Anterior cingulate cortex (tissue), 58 donors: ENCODE measurements at places on chromosomes 1 and 21.

- no peak for DNase-seq
These were observed 1.7 kb upstream of the PRDM16 start for GRCh38 chr1:3067301-3067670.

DNA sequence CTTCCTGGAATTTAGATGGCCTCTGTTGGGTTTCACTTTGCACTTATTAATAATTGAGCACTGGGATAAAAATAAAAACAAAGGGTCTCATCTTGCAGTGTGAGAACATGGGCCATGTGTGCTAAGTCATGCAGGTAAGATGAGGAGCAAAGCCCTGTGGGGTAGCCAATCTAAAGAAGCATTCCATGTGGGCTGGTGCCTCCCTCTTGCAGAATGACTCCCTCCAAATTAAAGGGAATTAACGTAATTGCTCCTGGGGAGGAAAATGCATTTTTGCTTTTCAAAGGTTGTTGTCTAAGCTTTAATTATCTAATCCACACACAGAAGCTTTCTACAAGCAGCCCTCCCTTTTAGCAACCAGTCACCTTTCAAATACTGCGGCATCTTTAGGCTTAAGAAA lies 69.8 kb downstream of the CDC14A start:
- DNase-seq = no peak

- DNase-seq = no peak
These were observed 5.6 kb upstream of the ZNF496 start for GRCh38 chr1:247337250-247337746.

GRCh38 chr1:71743862-71744261 lies 538.5 kb downstream of the NEGR1 start:
- no peak for DNase-seq

- no peak for DNase-seq
These were observed 30.9 kb upstream of the SLC35D1 start for GRCh38 chr1:67084765-67085318.

DNA sequence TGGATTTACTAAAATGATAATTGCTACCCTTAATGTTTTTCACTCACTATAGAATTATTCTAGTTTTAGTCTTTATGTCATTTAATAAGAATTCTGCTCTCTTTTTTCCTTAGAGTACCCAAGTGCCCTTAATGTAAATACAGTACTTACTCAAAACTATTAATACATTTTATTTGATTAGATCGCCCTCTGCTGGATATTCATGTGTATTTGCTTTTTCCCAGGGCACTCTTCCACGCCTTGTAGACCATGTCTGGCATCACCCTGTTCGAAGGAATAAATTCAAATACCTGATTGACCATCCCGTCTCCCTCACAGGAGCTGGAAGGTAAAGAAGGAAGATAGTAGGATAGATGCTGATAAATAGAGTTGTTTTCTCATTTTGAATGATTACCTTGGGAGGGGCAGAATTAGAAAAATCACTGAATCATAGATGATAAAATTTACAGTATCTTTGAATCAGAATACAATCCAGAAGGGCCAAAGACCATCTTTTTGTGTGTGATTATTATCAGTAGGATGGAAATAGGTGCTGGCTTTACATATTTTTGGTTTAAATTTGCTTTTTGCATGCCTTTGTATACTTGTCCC lies 4.1 kb downstream of the AXDND1 start:
- DNase-seq = no peak

GRCh38 chr1:147851149-147851548 lies 51.4 kb upstream of the GJA8 start:
- DNase-seq = no peak

DNA sequence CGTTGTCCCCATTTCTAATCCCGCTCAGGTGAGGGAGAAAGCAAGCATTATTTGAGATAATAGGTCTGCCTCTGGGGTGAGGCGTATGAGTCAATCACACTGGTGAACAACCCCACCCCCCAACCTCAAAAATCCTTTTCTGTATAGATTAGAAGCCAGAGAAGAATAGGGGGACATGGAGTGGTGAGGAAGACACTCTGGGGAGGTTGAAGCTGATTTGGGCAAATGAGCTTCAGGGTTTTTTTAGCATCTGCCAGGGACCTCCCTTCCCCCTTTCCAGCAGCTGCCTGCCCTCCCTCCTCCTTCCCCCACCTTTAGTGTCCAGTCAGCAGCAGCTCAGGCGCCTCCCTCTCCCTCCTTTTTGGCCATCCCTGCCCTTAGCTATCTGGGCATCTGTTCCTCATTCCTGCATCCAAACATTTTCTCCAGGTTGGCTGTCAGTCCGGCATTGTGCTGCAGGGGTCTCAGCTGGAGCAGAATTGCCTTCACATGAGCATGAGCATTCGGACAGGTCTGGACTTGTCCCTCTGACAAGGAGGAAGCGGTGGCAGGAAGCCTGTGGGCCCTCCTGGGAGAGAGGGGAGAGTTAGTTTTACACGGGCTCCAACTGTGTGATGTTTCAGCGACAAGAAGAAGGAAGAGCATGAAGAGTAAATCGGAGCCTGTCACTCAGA lies 30.8 kb upstream of the PTGFRN start:
- DNase-seq = no peak

- no peak for DNase-seq
These were observed 74.3 kb downstream of the SIPA1L2 start for GRCh38 chr1:232555494-232556210.

- no peak for DNase-seq
These were observed 131.8 kb upstream of the DUSP10 start for GRCh38 chr1:221873673-221874072.

DNA sequence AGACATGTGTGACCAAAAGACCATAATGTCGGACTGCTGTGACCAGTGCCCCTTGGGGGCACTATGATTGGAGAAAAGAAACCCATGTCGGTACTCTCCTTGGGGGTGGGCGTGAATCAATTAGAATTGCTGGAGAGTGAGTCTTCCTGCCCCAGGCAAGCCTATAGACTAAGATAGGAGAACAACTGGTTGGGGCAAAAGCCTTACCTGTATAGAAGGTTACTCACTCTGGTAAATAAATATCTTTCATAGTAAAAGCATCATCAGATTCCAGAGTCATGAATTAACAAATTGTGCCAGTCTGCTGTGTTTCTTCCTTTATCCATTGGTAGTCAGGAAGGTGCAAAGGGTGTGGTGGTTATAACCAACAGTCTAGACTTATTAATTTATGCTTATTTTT lies 2.9 kb upstream of the PTGFRN start:
- DNase-seq = no peak

GRCh38 chr1:27544834-27545233 lies 54.9 kb upstream of the WASF2 start:
- no peak for DNase-seq

- DNase-seq = no peak
These were observed 59.5 kb downstream of the C21orf91 start for GRCh38 chr21:17759511-17760178.

GRCh38 chr1:8423692-8424538 lies 106.0 kb downstream of the SLC45A1 start:
- no peak for DNase-seq

DNA sequence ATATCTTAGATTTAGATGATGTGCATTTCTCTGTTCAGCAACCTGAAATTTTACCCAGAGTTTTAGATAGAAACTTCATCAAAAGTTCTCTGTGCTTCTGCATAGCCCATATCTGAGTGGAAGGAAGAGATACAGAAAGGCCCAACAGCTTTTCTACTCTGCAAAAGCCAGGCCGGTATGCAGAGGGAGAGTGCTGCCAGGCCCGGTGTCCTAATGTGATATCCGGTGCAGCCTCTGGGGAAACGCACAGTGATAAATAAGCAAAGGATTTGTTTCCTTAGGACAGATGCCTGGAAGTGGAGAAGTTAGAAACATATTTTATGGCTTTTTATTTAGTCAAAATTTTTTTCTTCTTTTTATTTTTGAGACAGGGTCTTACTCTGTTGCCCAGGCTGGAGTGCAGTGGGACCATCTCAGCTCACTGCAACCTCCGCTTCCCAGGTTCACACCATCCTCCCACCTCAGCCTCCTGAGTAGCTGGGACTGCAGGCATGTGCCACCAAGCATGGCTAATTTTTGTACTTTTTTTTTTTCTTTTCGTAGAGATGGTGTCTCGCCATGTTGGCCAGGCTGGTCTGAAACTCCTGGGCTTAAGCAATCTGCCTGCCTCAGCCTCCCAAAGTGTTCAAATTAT lies 145.8 kb downstream of the PATJ start:
- no peak for DNase-seq

DNA sequence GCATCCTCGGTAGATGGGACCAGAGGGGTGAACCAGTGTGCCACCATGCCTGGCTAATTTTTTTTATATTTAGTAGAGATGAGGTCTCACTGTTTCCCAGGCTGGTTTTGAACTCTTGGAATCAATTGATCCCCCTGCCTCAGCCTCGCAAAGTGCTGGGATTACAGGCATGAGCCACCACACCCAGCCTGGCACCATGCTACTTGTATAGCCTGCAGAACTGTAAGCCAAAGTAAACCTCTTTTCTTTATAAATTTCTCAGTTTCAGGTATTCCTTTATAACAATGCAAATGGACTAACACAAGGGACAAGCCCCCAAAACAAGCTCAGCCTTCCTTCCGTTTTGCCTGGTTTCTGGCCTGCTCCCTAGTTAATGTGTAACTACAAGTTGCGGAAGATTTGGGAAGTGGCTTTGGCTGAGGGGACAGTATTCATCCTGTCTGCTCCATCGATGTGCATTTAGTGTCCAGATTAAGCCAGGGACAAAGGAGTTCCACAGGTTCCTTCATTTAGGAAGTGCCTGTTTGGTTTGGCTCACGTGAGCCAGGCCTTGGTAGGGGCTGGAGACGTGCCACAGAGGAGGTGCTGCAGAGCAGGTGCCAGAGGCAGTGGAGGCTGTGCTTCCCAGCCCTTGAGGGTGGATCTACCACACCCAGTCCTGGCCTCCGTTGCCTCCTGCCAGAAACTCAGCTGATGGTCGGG lies 4.4 kb downstream of the AVPR1B start:
- no peak for DNase-seq

GRCh38 chr1:212699104-212699624 lies 476 bp downstream of the BATF3 start:
- no peak for DNase-seq

GRCh38 chr1:163730411-163730821 lies 408.7 kb downstream of the NUF2 start:
- DNase-seq = no peak

GRCh38 chr1:193338194-193338593 lies 151.8 kb upstream of the B3GALT2 start:
- DNase-seq = no peak

DNA sequence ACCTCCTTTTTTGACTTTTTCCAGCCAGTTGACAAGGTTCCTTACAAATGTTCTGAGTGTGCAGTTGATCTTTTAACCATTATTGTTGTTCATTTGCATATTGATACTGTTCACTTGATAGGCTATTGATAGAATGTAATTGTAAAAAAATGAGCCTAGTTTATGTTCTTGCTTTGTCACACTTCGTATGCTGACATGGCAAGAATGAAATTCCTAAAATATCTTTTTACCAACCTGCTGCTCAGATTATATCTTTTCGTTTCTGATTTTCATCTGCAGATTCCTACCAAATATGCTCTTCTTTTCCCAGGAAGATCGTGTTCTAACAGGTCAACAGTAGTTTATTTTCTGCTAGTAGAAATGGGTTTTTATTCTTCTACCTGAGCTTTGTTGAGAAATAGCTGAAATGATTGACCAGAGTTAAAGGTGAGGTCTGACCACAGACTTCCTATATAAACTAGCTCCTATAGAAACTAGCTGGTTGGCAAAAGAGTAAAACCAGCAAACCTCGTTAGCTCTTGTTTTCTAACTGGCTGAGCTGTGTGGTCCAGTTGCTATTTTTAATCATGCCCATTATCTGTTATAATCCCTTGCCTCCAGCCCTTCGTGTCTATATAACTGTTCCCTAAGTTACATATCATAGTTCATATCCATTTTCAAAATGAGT lies 174.8 kb downstream of the HS2ST1 start:
- no peak for DNase-seq

DNA sequence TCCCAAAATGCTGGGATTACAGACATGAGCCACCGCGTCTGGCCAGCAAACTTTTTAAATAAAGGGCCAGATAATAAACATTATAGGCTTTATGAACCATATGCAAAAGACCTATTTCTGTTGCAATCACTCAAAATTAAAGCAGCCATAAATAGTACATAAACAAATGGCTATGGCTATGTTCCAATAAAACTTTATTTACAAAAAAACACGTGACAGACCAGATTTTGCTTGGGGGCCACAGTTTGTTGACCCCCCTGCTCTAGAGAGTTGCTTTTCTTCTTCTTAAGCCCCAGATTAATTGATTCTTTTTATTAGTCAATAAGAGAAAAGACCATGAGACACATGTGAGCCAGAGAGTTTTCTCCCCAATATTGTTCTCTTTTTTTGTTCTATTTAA lies 138.3 kb downstream of the MACF1 start:
- DNase-seq = no peak

DNA sequence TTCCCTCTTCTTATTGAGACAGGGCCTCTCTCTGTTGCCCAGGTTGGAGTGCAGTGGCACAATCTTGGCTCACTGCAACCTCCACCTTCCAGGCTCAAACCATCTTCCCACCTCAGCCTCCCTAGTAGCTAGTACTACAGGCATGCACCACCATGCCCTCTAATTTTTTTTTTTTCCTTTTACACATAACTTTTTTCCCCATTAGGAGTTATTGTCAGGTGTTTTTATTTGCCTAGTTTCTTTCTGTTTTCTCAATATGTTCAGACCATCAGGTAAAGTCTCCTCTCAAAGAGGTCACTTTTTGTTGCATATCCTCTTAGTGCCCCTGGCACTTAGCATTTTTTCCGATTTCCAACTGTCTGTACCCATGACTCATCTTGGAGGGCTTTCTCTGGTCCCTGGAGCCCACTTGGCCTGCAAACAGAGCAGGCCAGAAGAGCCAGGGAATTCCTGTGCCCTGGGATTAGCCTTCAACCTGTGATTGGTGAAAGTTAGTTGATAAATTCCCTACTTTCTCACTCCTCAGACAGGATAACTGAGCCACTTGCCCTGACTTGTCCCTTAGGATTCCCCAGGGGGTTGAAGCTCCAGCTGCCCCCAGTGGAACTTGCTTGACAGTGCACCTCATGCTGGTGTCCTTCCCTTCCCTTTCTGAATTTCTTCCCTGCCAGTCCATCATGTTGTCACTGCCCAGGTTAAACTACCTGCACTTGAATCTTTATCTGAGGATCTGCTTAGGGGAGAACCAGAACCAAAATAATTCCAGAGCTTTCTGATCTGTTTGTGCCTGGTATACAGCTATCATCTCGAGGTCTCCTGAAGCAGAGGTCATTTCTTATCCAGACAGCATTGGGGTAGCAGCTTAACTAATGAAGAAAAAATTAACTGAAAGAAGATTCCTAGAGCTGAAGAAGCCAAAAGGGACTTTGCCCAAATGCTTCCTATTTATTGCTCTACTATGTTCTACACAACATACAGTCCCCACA lies 2.4 kb downstream of the NTPCR start:
- DNase-seq = no peak

GRCh38 chr1:198637157-198637556 lies 1.7 kb upstream of the PTPRC start:
- no peak for DNase-seq
